ENCODE measurements at places on chromosomes 13 and 19. TPM values are rescaled to one million over a fixed set of nuclear protein-coding genes. Genes with fewer than 3 reads are reported as not detected.

ERICH6B gene
- total RNA-seq, result not detected

GRCh38 chr19:23075031-23075733, 41.6 kb upstream of the ZNF730 start:
- peak; percentile 97 for DNase-seq
- no peaks in the 10 kb centered on the region for H3K4me1 ChIP-seq
- peak overlapping the region; percentile 87 for H3K27ac ChIP-seq
- H3K36me3 ChIP-seq, result peaks cover 32% of the 10 kb centered on the region
- H3K4me3 ChIP-seq, result peak overlapping the region; percentile 91

DNA sequence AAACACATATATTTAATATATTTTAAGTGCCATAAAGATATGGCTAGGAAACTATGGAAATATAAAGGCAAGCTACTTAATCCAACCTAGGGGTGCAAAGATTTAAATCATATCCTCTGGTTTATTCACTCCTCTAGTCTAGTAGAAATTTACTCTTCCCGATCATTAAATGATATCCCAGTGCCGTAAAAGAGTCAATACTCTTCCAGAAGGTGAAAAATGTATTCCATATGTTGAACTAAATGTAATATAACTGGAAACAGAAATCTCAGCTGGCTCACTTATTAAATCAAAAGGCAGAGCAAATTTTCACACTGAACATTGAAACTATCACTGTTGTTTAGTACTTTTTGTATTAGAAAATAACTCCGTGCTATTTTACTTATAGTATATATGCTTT, 11.1 kb downstream of the MAB21L1 start:
- H3K4me3 ChIP-seq, result no peak overlapping the region
- DNase-seq, result no peak
- H3K27me3 ChIP-seq, result no peaks in the 10 kb centered on the region
- H3K27ac ChIP-seq, result no peak overlapping the region
- no peaks in the 10 kb centered on the region for H3K36me3 ChIP-seq
- H3K4me1 ChIP-seq, result no peaks in the 10 kb centered on the region

TNNT1 gene
- total RNA-seq, result 127 TPM

ZNF57 gene
- 8.8 TPM for total RNA-seq

- H3K27ac ChIP-seq, result no peak overlapping the region
- H3K4me1 ChIP-seq, result no peaks in the 10 kb centered on the region
- no peaks in the 10 kb centered on the region for H3K27me3 ChIP-seq
- DNase-seq, result no peak
- H3K4me3 ChIP-seq, result no peak overlapping the region
Measured at GRCh38 chr13:59269476-59269875, 894.3 kb downstream of the DIAPH3 start.

GRCh38 chr13:80563439-80563838, 222.5 kb upstream of the SPRY2 start:
- H3K4me3 ChIP-seq, result no peak overlapping the region
- H3K4me1 ChIP-seq, result no peaks in the 10 kb centered on the region
- DNase-seq, result no peak

TCF3 gene
- 304 TPM for total RNA-seq

GRCh38 chr13:105971312-105971711, 564.1 kb downstream of the EFNB2 start:
- no peak overlapping the region for H3K4me3 ChIP-seq
- no peaks in the 10 kb centered on the region for H3K4me1 ChIP-seq
- no peak overlapping the region for H3K27ac ChIP-seq
- H3K36me3 ChIP-seq, result no peaks in the 10 kb centered on the region
- H3K27me3 ChIP-seq, result no peaks in the 10 kb centered on the region
- peak; percentile 35 for DNase-seq

DNA sequence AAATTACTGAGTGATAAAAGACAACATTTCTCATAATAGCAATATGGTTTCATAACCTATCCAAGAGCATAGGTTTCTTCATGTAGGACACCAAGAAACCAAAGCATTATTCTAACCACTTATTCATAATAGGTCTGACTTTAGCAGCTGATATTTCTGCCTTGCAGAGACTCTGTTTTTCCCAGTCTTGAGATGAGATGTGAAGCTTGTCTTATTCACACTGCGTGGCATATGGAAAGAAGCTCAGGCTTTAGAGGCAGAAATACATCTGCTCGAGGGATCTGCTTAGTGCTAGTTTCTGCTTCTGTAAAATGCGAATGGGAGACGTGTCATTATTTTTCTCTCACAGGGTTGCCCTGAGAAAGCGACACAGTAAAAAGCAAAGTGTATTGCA, 232.0 kb upstream of the SPRY2 start:
- no peaks in the 10 kb centered on the region for H3K36me3 ChIP-seq
- DNase-seq, result no peak
- H3K4me3 ChIP-seq, result no peak overlapping the region
- H3K27ac ChIP-seq, result no peak overlapping the region
- no peaks in the 10 kb centered on the region for H3K27me3 ChIP-seq
- H3K4me1 ChIP-seq, result no peaks in the 10 kb centered on the region

GRCh38 chr13:111958612-111959395, 108.1 kb upstream of the SOX1 start:
- H3K27ac ChIP-seq, result no peak overlapping the region
- no peaks in the 10 kb centered on the region for H3K27me3 ChIP-seq
- no peak overlapping the region for H3K4me3 ChIP-seq

DCLK1 gene
- 36.2 TPM for total RNA-seq

- no peak for DNase-seq
- H3K4me1 ChIP-seq, result no peaks in the 10 kb centered on the region
- no peak overlapping the region for H3K4me3 ChIP-seq
- no peak overlapping the region for H3K27ac ChIP-seq
- H3K27me3 ChIP-seq, result no peaks in the 10 kb centered on the region
Measured at GRCh38 chr13:113622791-113623490, 35.1 kb downstream of the ATP4B start.

DNA sequence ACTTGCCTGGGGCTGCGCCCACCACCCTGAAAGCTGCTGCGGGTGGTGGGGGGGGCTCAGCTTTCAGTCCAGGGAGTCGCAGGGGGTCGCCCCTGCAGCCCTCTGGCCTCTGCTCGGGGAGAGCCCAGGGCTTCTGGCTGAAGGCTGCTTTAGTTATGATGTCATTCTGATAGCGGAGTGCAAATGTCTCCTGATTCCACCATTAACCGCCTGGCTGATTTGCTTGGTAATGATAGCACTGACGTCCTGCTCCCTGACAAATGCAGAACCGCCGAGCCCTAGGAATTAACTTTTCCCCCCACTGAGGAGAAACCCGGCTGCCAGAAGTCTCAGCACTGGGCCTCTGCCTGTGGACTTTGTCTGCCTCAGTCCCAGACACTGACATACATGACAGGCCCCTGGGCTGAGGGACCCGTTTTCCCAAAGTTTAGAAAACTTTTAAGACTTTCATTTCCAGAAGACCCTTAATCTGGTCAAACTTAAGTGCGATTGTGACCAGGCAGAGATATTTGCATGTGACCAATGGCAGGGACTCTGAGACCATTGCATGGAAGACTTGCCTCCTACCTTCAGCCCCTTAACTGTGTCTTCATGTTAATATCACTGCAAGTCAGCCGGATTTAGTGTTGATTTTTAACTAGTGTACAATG, 142.5 kb upstream of the ZNF536 start:
- H3K27ac ChIP-seq, result no peak overlapping the region
- no peak overlapping the region for H3K4me3 ChIP-seq
- no peaks in the 10 kb centered on the region for H3K36me3 ChIP-seq
- no peaks in the 10 kb centered on the region for H3K4me1 ChIP-seq

TUBA3C gene
- not detected for total RNA-seq

DNA sequence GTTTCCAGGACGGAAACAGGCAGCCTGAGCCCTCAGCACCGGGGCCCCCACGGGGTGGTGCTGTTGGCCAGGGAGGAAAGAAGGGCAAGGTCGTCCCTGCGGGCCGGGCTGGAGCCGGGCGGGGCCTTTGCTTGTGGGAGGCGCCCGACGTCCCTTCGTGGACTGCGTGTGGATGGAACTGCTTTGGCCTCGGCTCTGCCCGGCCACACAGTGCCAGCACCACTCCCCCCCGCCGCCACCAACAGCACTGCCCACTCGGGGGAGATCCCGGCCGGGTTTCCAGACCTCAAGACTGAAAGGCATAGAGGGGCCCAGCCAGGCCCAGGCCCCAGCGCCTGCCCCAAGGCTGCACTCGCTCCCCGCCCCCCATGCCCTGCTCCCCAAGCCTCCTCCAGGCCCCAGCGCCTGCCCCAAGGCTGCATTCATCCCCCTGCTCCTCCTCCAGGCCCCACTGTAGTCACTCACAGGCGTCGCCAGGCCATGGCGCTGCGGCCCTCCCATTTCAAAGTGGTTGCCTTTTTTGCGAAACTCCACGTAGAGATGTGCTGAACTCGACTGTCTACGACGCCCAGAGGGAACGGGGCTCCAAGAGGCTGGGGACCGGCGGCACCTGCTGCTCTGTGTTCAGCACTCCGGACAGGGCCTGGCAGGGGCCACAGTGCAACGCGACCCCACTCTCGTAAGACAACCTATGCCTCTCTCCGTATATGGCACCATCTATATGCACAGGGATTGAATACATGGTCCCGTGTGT, 22.5 kb downstream of the C13orf46 start:
- H3K4me3 ChIP-seq, result no peak overlapping the region
- peaks cover 6% of the 10 kb centered on the region for H3K36me3 ChIP-seq
- no peak overlapping the region for H3K27ac ChIP-seq
- no peaks in the 10 kb centered on the region for H3K4me1 ChIP-seq

PRR19 gene
- total RNA-seq, result 2.9 TPM

CLEC11A gene
- total RNA-seq, result 3.8 TPM

DNA sequence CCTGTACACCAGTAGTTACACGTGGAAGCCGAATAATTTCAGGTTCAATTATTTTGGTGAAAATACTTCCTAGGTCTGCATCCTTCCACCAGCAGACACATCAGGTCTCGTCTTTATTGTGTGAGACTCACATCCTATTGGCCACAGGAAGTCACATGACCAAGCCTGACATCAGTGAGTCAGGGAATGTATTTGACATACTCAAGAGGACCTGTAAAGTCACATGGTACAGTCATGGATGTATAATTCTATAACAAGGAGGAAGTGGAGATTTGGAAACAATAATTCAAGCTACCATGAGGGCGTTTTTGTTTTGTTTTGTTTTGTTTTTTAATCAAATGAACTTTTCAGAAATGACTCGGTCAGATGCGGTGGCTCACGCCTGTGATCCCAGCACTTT, 9.3 kb upstream of the HIF3A start:
- no peak for DNase-seq
- H3K36me3 ChIP-seq, result no peaks in the 10 kb centered on the region
- H3K27me3 ChIP-seq, result no peaks in the 10 kb centered on the region
- no peak overlapping the region for H3K27ac ChIP-seq

DNA sequence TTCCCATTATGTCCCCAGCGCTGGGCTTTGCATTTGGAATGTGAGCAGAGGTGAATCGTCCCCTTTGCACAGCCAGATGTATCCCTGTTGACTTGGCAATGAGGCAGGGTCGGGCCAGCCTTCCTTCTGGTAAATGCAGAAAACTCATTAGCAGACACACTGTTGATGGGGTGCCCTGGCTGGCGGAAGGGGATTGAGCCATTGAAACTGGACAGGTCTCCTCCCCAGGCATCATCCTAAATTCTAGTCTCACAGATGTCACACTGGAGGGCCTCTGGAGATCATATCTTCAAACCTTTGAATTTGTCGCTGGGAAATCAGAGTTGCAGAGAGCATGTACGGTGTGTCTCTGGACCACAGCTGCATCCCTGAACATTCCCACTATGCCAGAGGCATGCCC, 219.5 kb upstream of the TSHZ3 start:
- H3K36me3 ChIP-seq, result peaks cover 4% of the 10 kb centered on the region
- no peaks in the 10 kb centered on the region for H3K4me1 ChIP-seq
- no peak overlapping the region for H3K27ac ChIP-seq
- peak; percentile 17 for DNase-seq
- H3K27me3 ChIP-seq, result no peaks in the 10 kb centered on the region
- H3K4me3 ChIP-seq, result no peak overlapping the region

ZNF208 gene
- not detected for total RNA-seq

- no peaks in the 10 kb centered on the region for H3K27me3 ChIP-seq
- no peaks in the 10 kb centered on the region for H3K4me1 ChIP-seq
- H3K36me3 ChIP-seq, result peaks cover 69% of the 10 kb centered on the region
Measured at GRCh38 chr13:113321546-113321945, 24.5 kb downstream of the LAMP1 start.

GRCh38 chr13:50783066-50783465, 60.4 kb downstream of the DLEU7 start:
- H3K27ac ChIP-seq, result no peak overlapping the region
- no peak overlapping the region for H3K4me3 ChIP-seq
- no peaks in the 10 kb centered on the region for H3K27me3 ChIP-seq
- peaks cover 6% of the 10 kb centered on the region for H3K4me1 ChIP-seq

ZNF534 gene
- not detected for total RNA-seq

GRCh38 chr13:67228916-67229315, 1.2 kb downstream of the PCDH9 start:
- H3K4me1 ChIP-seq, result no peaks in the 10 kb centered on the region
- no peaks in the 10 kb centered on the region for H3K27me3 ChIP-seq
- no peaks in the 10 kb centered on the region for H3K36me3 ChIP-seq
- no peak overlapping the region for H3K27ac ChIP-seq
- H3K4me3 ChIP-seq, result no peak overlapping the region
- DNase-seq, result no peak

DAND5 gene
- 0.11 TPM for total RNA-seq

- DNase-seq, result no peak
- no peaks in the 10 kb centered on the region for H3K4me1 ChIP-seq
- H3K27me3 ChIP-seq, result no peaks in the 10 kb centered on the region
- no peak overlapping the region for H3K4me3 ChIP-seq
Measured at GRCh38 chr19:46580247-46580646, 20.9 kb upstream of the CALM3 start.

DNA sequence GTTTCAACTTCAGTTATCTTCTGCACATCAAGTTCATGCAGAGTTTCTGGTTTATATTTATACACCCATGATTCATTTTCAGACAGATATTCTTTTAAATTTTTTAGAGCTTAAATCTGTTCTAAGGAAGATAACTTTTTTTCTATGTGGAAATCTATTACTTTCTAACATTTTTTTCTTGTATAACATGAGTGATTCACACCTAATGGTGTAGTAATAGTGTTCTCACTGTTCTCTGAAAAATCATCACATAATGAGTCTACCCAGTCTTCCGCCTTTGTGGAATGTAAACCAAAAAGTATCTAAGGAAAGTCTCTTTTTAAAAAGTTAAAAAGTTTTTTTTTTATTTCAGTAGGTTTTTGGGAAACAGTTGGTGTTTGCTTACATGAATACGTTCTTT, 70.8 kb downstream of the FNDC3A start:
- no peaks in the 10 kb centered on the region for H3K4me1 ChIP-seq
- H3K4me3 ChIP-seq, result no peak overlapping the region
- no peak for DNase-seq
- H3K27ac ChIP-seq, result no peak overlapping the region

GRCh38 chr13:94433055-94433961, 46.2 kb downstream of the DCT start:
- H3K27ac ChIP-seq, result no peak overlapping the region
- H3K4me3 ChIP-seq, result no peak overlapping the region
- H3K36me3 ChIP-seq, result no peaks in the 10 kb centered on the region
- H3K4me1 ChIP-seq, result no peaks in the 10 kb centered on the region
- DNase-seq, result peak; percentile 41
- no peaks in the 10 kb centered on the region for H3K27me3 ChIP-seq

PLVAP gene
- not detected for total RNA-seq

COG3 gene
- total RNA-seq, result 16.5 TPM

Data from H9 (cell line).